ENCODE measurements at places on chromosomes 11 and 22.
A peak's percentile ranks its signal among the peaks of the same experiment; 100 is the strongest.

- DNase-seq: no peak
These were observed 676.9 kb downstream of the BRD1 start for GRCh38 chr22:49150801-49151221.

- peak; percentile 73 for DNase-seq
These were observed 84.7 kb downstream of the MAML2 start for GRCh38 chr11:96257972-96258934.

GRCh38 chr11:12775955-12776354, 101.7 kb downstream of the TEAD1 start:
- no peak for DNase-seq

DNA sequence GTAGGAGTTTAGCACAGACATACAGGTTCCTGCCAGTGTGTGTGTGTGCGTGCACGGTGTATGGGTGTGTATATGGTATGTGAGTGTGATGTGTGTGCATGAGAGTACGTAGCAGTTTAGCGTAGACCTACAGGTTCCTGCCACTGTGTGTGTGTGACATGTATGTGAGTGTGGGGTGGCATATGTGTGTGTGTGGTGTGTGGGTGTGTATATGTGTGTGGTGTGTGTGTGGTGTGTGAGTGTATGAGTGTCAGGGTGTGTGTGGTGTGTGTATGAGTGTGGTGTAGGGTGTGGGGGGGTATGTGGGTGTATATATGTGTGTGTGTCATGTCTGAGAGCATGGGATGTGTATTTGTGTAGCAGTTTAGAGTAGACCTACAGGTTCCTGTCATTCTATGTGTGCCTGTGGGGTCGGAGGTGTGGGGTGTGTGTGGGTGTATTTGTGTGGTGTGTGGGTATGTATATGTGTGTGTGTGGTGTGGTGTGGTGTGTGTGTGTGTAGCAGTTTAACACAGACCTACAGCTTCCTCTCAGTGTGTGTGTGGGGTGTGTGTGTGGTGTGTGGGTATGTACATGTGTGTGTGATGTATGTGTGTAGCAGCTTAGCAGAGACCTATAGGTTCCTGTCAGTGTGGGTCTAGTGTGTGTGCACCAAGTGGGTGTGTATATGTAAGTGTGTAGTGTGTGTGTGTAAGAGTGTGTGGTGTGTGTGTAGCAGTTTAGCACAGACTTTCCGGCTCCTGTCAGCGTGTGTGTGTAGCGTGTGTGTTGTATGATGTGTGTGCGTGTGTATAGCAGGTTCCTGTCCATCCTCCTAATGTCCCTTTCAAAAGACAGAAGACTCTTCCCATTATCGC, 31.8 kb upstream of the TBCEL start:
- no peak for DNase-seq
